ENCODE measurements at places on chromosomes 5 and 9.

DNA sequence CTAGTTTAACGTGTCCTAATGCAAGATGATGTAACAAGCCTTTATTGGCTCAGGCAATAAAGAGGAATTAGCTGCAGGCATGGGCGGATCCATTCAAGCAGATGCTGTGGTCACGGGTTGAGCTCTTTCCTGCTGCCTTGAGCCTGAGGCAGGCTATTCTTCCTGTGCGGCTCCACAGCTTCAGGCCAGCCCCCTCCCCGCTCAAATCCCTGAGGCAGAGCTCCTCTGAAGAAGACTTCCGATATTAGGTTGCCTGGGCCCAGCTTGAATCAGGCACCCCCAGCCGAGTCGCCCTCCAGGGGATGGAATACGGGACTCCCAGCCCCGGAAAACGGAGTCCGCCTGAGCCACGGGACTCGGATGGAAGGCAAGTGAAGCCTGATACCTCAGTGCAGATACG is 95.0 kb upstream of the RUFY1 start:
- no peak for DNase-seq

DNA sequence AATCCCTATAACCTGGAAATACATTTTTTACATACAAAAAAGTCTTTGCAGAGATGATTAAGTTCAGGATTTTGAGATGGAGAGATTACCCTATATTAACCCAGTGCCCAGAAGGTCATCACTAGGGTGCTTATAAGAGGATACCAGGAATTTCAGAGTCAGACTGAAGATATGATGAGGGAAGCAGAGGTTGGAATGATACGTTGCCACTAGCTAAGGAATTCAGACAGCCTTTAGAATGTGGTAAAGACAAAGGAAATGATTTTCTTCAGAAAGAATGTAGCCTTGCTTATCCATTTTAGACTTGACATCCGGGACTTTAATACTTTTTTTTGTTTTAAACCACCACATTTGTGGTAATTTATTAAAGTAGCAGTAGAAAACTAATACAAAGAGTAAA is 2176.8 kb upstream of the C9orf72 start:
- no peak for DNase-seq

DNA sequence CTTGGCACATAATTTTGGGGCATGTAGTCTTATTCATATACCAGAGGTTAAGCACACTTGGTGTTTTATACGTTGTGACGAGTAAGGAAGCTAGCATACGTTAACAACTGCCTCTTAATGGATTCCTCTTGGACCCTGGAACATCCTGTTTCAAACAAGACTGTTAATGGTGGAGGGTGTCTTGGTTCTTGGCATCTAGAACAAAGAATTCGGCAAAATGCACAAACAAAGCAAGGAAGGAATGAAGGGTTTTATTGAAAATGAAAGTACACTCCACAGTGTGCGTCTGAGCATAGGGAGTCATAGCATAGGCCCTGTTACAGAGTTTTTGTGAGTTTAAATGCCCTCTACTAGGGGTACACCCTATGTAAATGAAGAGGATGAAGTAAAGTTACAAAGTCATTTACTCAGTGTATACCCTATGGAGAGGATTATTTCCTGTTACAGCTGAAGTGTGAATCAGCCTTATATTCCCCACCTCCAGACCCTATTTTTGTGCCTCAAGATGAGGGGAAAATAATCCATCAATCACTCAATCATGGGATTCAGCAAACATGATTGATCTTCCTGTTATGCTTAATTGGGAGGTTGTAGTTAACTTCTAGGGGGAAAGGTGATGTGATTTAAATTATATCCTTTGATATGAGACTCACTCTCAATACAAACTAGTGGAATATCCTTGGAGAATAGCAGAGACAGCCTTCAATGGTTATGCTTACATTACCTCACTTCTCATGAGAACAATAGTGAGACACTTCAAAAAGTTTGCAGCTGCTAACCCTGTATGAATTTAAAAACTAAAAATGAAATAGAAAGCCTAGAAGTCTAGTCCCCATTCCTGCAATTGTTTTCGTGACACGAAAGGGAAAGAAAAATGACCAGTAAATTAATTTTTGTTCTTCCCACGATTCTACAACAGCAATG is 84.9 kb upstream of the MYO10 start:
- no peak for DNase-seq

DNA sequence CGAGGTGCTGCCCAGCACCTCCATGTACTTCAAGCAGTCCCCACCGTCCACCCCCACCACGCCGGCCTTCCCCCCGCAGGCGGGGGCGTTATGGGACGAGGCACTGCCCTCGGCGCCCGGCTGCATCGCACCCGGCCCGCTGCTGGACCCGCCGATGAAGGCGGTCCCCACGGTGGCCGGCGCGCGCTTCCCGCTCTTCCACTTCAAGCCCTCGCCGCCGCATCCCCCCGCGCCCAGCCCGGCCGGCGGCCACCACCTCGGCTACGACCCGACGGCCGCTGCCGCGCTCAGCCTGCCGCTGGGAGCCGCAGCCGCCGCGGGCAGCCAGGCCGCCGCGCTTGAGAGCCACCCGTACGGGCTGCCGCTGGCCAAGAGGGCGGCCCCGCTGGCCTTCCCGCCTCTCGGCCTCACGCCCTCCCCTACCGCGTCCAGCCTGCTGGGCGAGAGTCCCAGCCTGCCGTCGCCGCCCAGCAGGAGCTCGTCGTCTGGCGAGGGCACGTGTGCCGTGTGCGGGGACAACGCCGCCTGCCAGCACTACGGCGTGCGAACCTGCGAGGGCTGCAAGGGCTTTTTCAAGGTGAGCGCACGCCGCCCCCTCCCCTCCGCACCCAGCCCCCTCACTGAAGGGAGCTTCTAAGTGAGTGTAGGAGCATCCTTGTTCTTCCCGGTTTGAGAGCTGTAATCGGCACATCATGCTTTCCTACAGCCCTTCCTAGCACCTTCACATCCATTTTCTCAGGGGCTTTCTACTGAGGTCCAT is 6.9 kb downstream of the NR4A3 start:
- no peak for DNase-seq

- DNase-seq = no peak
Measured at GRCh38 chr5:77881528-77881927, 105.4 kb upstream of the TBCA start.

- DNase-seq = no peak
Measured at GRCh38 chr5:112329419-112330090, 89.5 kb downstream of the EPB41L4A start.

- no peak for DNase-seq
Measured at GRCh38 chr5:158753354-158753753, 346.4 kb downstream of the EBF1 start.

DNA sequence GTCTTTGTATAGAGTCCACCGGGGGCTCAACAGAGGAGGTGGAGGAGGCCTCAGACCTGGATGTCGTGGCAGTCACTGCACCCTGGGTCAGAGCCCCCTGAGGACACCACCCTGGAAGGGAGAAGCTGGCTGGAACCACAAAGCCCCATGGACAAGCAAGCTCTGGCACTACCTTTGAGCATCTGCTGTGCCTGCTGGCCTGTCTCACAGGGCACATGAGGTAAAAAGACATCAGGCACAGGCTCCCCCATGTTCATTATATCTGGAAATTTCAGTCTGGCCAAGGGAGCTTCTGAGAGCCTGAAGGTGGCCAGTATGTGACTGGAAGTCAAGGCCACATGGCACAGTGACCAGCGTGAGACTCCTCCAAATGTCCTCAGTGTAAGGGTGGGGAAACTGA is 22.9 kb downstream of the KCNMB1 start:
- no peak for DNase-seq

- DNase-seq = no peak
Measured at GRCh38 chr9:4435197-4435596, 55.1 kb upstream of the SLC1A1 start.

DNA sequence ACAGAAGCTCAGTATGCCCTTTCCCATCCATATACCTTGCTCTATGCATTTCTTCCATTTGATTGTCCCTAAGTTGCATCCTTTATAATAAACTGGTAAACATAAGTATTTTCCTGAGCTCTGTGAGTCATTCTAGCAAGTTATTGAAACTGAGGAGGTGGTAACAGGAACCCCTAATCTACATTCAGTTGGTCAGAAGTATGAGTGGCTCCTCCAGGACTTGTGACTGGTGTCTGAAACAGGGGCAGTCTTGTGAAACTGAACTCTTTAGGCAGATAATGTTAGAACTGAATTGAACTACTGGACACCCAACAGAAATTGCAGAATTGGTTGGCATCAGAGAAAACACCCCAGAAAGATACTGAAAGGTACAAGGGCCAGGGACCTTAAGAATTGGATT is 133.1 kb upstream of the POU5F2 start:
- no peak for DNase-seq

DNA sequence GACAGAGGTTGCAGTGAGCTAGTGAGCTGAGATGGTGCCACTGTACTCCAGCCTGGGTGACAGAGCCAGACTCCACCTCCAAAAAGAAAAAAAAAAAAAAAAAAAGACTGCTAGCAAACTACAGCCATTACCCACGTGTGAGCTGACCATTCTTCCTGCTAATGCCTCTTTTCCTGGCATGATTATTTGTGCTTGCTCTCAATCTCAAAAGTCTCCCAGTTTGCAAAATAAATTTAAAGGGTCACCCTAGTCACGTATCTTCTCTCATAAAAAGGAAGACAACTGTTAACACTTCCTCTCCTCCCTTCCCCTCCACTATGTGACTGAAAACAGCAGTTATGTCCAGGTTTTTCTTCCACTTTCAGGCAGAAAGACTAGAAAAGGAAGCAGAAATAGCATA is 37.2 kb downstream of the TRIM36 start:
- no peak for DNase-seq

DNA sequence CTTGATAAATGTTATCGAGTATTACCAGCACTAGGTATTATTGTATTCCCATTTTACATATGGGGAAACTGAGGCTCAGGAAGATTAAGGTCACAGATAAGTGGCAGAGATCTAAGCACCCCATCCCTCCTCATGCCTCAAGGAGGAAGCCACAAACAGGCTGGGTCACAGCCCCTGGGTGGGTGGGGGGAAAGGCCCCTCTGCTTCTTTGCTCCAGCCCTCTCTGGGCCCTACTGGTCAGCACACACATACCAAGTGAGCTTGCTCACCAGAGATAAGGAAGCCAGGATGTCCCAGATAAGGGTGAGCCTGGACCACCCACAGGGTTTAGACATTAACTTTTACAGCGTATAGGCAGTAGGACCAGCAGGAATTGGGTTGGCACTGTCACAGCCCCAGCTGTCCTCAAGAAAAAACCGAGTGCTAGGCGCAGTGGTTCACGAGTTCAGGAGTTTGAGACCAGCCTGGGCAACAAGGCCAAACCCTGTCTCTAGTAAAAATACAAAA is 45.3 kb downstream of the STK10 start:
- DNase-seq = no peak

DNA sequence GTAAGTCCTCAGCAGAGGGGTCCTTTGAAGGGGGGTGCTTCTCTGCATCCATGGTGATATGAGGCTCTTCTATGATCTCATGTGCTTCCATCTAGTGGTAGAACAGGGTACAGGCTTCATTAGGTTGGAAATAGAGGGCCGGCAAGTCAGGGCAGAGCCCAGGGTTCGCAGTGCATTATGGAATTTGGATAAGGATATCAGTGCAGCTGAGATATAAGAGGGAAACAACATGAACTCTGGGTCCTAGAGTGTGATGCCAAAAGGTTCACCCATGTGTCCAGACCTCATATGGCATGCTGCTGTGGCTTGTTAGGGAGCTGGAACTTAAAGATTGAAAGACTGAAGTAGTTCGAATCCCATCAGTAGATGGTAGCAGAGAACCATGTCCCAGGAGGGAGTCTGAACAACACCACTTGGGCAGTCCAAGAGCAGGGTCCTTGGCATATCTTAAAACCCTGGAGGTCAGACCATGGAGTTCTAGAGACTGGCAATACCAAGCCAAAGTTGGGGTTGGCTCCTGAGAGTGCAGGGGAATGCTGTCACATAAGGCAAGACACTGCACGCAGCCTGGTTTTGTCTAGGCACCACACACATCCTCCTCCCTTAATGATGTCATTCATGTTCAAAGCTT is 2.3 kb downstream of the FAM221B start:
- DNase-seq = peak; percentile 73

GRCh38 chr5:90133941-90134340 is 275.6 kb downstream of the CETN3 start:
- no peak for DNase-seq

GRCh38 chr9:34961574-34962490 is 3.7 kb downstream of the PHF24 start:
- DNase-seq = no peak

DNA sequence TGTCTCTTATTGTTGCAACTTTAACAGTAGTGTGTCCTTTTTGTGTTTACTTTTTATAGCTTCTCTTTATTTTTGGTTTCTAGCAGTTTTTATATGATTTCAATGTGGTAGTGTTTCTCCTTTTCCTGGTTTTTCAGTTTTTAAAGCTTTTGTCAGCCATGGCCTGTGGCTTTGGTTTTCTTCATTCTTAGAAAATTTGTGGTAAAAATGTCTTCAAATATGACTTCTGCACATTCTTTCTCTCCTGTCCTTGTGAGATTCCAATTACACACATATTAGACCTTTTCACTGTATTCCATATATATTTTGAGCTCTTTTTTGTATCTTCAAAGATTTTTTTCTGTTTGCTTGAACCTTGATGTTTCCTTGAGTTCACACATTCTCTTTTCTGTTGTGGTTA is 180.5 kb downstream of the CNTLN start:
- DNase-seq = no peak

DNA sequence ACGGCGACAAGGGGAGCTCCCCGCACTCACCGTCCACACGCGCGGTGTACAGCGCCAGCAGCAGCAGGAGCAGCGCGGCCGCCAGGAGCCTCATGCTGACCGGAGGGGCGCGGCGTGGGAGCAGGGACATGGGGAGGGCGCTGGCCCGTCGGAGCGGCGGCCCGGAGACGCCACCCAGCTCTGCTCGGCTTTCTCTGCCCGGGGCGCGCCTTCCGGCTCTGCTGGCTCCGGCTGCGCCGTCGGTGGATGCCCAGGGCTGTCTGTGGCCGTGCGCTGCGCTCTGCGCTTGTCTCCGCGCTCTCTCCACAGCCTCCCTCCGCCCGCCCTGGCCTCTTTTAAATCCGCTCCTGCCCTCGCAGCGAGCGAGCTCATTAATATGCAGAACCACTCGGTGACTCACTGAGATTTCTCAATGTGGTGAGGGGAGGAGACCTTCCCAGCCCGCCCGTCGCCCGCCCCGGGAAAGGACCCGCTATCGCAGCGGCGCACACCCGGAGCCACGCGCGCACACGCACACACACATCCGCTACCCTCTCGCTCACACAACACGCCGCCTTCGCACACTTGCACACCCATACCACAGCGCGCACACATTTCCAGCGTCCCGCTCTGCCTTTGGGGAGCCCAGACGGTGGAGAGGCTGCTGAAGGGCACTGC is at the start of gene CXCL14:
CXCL14 (minus strand) TSS at position 307 of the 657 bp plus-strand sequence; CDS start at position 94, 213 bp downstream.
- no peak for DNase-seq

- no peak for DNase-seq
Measured at GRCh38 chr5:91403438-91403837, 20.3 kb upstream of the ARRDC3 start.

GRCh38 chr9:111161015-111161415 is 122.7 kb upstream of the LPAR1 start:
- no peak for DNase-seq

GRCh38 chr9:136003411-136004218 is 42.4 kb upstream of the UBAC1 start:
- no peak for DNase-seq

- DNase-seq = no peak
Measured at GRCh38 chr9:35110327-35110761, 5.3 kb downstream of the ATOSB start.

All from NCI-H1092 treated with DMSO at 0.1 percent for 48 hours (cell line).